GM06990 (cell line): ENCODE measurements at places on chromosomes 1 and 21.

DNA sequence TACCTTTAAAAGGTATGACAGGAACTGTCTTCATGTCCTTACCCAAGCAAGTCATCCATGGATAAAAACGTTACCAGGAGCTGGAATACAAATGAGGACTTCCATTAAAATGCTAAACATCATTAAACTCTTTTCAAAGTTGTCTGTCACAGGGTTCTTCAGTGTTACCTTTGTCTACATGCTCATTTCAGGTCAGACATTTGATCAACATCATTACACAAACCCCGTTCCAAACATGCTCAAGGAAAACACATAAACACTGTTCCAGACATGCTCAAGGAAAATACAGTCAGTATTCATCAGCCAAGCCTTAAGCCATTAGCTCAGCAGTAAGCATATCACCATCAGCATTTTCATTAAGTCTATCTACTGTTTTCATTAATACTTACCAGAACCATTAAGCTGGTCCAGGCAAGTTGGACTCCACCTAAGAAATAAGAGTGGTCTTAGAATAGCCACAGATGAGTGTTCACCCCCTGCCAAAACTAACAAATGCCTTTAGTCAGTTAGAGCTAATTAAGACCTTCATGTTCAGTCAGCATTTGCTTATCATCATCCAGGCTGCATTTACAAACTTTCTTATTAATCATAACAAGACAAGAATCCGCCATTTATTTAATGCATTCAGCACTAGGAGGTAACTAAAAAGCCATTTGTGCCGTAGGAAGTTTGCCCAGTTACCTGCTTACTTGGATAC is 2.2 kb downstream of the GAS5 start:
- no peak for DNase-seq

GRCh38 chr1:212410231-212410820 is 4.4 kb downstream of the PACC1 start:
- no peak for DNase-seq

DNA sequence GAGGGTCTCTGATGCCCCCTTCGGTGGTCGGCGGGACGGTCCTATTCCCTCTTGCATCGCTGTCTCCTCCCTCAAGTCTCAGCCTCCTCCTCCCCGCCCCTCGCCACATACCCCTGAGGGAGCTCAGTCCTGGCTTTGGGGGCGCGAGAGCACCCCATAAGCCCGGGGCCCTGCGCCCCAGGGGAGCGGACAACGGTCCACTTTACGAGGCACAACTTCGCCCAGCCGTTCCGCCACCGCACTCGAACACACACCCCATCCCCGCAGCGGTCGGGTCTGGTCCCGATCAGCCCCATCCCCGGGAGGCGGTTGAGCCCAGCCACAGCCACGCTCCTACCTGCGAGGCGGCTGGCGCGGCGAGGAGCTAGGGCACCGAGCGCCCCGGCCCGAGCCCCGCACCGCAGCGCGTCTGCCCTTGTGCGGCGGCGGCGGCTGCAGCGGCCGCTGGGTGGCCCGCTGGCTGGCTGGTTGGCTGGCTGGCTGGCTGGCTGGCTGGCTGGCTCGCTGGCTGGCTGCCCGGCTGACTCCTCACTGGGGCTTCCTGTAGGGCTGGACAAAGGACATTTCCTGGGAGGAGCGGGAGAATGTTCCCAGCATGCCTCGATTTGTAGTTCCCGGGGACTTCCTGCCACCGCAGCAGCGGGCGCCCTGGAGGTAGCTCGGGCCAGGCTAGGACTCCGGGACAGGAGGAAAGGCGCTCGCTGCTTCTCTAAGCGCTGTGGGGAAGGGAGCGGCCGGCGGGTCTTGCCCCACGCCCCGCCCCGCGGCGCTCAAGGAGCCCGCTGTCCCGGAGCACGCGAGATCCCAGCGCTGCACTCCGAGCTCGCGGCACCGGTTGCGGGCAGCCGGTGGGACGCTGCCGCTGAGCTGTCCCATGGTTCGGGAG is at the start of gene ZNF697:
ZNF697 (minus strand) TSS at position 533 of the 886 bp plus-strand sequence. CDS start 22,166 bp downstream, outside the sequence.
- peak; percentile 81 for DNase-seq

GRCh38 chr21:41819236-41819855 is 52.5 kb upstream of the RIPK4 start:
- DNase-seq, result no peak

DNA sequence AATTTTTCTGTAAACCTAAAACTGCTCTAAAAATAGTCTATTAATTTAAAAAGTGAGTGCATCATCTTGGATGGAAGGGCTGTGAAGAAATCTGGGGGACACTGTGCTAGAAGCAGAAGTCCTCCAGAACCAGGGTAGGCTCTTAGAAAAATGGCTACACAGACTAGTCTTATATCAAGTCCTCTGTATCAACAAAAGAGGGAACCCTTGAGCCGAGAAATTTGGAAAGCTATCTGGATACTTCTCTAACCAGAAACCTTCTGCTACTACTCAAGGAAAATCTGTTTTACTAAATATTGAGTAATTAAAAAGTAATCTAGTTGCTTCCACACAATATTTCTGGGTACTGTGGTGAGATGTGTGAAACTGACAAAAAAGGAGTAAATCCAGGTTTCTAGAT is 92.1 kb downstream of the WDR3 start:
- no peak for DNase-seq

DNA sequence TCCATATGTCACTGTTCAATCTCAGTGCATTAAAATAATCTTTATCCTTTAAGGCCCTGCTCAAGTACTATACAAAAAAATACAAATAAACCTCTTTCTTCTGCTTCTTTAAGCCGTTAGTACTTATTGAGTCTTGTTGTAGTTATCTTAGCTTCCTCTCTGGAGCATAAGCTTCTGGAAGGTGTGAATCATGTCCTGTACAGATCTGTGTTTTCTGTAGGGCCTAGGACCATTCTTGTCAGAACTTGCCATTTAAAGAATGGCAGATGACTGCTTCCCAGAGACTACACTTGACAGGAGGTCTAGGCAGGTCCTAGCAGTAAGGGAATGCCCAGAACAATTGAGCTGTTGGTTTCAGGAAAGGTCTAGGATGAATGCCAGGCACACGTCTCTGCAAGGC is 12.9 kb downstream of the NEK7 start:
- DNase-seq, result no peak

DNA sequence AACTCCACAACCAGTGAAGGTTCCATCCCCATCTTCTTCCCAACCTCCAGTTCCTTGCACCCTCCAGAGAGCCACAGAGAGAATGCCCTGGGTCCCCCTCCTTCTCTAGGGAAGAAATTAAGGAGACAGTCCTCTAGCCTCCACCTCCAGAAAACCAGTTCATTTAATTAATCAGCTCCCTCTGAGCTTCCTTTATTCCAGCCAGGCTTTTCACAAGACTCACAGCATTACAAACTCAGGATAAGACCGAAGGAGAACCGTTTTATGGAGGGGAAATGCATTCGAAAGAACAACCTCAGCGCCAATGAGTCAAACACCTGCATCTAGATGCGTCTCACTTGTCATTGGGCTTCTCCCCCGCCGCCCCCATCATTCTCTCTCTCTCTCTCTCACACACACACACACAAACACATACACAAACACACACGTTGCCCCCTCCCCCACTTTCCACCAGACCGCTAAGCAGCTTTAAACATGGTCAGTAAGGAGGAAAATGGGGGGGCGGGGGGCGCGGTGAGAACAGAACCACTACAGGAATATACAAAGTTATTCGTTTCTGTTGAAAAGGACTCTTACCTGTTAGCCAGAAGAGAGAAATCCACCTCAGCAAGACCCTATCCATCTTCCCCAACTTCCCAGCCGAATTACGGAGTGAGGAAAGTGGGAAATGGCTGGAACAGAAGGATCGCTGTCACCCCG is 544 bp downstream of the ILDR2 start:
- no peak for DNase-seq

DNA sequence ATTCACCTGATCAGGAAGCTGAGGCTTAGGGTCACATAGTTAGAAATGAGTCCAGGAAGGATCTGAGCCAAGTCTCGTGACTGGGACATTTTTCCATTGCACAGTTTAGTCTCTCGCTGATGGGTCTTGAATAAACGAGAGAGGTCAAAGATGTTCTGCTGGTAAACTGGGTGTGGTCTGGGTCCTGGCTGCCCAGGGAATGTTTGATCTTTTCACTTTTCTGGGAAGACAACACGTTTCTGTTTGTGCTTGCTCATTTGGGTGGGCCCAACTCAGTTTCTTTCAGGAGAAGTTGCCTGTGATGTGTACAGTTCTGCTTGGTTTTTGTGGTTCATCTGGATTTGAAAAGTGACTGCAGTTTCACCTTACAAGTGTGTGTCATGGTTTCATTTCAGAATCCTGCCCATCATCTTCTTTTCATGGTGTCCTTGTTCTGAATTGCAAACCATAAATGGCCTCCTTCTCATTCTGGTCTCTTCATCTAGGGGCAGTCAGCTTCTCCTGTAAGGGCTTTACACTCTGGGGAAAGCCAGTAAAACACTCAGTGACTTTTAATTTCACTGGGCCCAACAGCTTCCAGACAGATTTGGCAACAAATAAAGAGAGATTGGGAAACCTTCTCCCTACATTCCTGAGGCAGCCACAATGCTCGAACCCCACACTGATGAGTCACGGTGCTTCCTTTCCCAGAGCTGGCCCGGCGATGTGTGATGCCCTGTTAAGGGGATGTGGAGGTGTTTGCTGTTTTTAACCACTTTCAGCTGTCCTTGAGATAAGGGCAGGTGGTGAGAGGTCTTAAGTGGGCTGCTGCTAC is 7.2 kb upstream of the TACSTD2 start:
- DNase-seq, result peak; percentile 63

DNA sequence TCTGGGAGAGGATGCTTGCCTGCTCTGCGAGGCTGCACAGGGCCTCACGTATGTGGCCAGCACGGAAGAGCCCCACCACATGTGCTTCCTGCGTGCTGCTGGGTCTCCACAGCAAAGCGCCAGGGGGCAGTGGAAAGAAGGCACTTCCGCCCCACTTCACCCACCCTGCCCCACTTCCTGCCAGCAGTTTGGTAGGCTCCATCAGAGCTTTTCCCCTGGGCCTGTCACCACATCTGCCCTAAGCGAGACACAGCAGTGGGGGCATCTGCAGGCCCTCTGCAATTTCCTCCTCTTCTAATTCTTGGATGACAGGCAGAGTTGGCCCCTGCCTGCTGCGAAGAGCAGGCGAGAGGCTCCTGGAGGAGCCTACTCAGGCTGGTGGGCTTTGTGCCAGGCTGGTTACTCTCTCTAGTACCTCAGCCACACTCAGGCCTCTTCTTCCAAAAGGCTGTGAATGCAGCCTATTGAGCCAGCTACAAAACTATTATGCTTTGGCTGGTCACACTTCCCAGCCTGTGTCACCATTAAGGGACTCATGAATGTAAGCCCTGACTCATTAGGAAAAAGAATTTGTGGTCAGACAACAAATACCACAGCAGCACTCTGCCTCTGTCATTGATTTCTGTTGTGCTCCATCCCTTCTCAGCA is 25.0 kb downstream of the CD244 start:
- peak; percentile 82 for DNase-seq

DNA sequence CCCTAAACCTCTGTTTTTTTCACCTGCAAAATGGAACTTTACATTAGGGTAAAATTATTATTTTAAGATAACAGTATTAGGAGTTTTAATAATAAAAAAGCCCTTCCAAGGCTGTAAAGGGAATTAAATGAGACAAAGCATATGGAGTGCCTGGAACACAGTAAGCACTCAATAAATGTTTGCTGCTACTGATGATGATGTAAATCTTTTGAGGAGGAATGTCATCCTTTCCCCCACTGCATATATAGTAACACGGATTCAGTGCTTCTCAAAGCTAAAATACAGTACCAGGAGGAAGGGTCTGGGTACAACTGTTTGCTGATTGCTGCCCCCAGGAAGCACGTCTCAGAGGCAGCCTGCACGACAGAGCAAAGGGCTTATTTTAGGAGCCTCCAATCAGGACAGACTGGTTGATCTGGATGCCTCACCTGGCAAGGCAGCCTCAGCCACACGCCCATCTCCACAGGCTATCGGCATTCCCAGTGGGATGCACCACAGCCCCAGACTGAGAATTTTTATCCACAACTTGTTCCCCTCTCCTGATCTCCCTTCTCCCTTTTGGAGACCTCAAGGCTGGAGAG is 64.4 kb downstream of the GADD45A start:
- DNase-seq, result no peak

GRCh38 chr1:183295521-183295920 is 109.5 kb downstream of the LAMC2 start:
- no peak for DNase-seq

GRCh38 chr1:22745669-22746585 is 35.3 kb downstream of the EPHB2 start:
- no peak for DNase-seq

DNA sequence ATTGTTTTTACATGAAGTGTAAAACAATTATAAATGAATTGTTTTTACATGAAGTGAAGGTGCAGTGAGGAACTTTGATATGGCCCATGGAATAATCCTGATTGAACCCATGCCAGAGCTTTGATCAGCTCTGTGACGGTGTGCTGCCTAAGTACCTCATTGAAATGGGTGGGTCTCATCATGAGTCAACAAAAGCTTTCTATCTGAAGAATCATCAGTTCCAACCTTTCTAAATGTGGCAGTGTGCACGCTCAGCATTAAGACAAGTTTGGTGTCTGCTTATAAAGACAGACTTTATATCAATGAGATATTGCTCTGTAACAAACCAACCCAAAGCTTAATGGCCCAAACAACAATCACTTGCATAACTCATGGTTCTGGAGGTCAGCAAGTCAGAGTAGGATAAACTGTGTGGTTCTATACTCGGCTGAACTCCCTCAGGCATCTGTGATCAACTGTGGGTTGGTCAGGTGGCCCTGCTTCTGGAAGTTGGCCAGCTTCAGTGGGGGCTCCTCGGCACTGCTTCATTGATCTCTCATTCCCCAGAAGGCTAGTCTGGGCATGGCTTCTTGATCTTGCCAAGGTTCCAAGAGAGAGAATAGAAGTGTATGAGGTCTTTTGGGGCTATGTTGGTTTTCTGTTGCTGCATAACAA is 258.0 kb downstream of the LTN1 start:
- DNase-seq, result no peak

DNA sequence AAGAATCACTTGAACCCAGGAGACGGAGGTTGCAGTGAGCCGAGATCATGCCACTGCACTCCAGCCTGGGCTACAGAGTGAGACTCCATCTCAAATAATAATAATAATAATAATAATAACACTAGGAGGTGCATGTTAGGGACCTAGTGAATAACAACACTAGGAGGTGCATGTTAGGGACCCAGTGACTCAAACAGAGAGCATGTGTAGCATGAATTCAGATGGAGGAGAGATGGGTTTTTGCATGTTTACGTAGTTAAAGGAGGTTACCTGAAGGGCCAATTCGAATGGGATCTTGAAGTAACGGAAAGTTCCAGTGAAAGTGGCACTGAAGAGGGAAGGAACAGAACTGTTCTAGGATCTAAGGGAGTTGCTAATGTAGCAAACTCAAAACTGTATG is 7.1 kb upstream of the KCNK1 start:
- no peak for DNase-seq

DNA sequence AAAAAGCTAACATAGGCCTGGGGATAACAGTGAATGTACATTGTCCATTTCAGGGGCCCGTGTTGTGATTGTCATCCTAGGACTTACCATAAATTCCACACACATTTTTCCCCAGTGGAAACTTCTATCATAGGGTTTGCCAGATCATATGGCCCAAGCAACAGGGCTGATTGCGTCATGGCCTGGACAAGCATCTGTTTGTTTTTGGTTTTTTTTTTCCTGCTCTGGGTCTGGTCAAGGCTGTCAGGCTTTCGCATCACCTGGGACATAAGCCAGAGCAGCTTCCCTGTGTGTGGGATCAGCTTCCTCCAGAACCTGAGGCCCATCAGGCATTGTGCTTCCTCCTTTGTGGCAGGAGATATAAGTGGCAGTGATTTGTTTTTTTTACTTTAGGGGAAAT is 598.5 kb upstream of the USP24 start:
- DNase-seq, result no peak
